ENCODE measurements at places on chromosomes 6 and 20.

- DNase-seq, result no peak
Observed at GRCh38 chr6:100035873-100036653, 42.0 kb upstream of the MCHR2 start.

DNA sequence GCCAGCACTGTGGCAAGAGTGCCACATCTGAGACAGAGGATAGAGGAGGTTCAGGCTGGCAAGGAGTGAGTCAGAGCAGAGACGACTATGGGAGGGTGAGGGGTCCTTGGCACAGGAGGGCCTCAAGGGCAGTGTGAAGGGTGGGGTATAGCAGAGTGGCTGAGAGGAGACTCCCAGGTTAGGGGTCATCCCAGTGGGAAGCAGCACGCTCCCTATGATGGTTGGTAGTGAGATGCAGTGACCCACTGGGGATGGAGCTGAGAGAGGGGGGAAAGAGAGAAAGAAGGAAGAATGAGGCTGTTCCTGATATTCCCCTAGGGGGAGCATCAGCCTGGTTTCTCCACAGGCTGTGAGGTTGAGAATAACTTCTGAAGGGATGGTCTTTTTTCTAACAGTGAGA is 97.3 kb downstream of the INSM1 start:
- DNase-seq, result peak; percentile 25

DNA sequence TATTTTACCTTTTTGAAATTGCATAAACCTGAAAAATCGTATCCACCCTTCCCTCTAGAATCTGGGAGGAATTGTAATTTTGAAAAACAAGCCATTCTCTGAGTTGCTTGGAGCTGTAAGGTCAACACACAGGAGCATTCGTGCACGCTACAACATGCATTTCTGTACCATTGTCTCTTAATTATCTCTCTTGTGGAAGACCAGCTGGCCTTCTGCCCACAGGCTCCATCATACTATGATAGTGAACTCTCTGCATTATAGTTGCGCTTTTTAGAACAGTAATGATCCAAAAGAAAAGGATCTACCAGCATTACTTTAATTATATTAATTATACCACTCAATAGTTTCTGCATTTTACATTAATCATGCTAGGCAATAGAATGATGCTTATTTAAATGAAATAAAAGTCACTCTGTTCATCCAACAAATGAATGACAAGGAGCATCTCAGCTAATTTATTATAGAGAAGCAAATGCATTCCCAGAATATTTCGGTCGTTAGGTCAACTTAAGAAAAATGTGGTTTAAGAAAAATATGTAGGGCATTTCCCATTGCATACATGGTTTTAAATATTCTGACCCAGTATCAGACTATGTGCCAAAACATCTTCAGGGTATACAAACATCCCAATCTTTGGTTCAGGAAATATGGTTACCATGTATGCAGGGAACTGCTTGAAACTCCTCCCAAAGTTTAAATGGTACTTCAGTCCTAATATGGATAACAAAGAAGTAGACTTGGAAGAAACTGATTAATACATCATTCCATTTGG is 263.5 kb downstream of the TFAP2A start:
- no peak for DNase-seq

DNA sequence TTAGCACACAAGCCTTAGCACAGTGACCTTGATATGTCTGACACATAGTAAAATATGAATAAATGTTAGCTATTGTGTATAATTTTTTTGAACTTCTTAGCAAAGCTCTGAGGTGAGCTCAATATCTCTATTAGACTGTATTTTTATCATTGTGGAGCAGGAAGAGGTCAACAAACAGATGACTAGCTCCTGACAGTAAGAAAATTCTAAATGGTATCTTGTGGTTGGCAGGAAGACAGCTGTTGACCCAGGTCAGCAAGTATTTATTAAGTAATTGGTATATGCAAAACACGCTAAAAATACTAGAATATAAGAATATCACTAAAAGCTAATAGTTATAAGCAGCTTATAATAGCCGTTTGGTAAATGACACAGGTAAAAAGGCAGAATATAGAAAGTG is 77.5 kb upstream of the MARCKS start:
- DNase-seq, result no peak

DNA sequence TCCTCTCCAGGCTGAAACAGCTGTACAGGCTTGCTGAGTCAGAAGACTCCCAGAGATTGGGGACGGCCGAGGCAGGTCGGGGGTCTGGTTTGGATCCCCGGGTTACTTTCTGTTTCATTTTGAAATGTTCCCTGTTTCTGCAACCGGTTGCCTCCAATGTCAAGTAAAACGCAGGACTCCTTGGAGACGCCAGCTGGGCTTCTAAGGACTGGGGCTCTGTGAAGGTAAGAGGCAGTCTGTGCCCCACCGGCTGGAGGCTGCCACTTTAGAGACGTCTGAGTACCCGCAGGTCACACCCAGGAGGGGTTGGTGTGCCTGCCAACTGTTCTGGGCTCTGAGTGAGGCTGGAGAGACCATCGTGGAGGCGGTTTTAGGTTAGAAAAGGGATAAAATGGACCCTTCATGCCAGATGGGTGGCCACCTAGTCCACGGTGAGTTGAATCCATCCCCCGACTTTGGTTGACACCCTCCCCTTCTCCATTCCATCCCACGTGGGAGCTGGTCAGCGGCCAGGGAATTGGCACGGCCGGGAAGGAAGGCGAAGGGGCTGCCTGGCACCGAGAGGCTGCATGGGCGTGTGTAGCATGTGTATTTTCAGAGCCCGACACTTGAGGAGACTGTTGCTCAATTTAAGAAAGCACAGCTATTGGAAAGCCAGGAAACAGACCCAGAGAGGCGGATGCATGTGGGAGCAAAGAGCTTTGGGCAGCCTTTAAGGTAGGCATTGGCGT is 240.9 kb downstream of the PHACTR1 start:
- DNase-seq, result peak; percentile 33

DNA sequence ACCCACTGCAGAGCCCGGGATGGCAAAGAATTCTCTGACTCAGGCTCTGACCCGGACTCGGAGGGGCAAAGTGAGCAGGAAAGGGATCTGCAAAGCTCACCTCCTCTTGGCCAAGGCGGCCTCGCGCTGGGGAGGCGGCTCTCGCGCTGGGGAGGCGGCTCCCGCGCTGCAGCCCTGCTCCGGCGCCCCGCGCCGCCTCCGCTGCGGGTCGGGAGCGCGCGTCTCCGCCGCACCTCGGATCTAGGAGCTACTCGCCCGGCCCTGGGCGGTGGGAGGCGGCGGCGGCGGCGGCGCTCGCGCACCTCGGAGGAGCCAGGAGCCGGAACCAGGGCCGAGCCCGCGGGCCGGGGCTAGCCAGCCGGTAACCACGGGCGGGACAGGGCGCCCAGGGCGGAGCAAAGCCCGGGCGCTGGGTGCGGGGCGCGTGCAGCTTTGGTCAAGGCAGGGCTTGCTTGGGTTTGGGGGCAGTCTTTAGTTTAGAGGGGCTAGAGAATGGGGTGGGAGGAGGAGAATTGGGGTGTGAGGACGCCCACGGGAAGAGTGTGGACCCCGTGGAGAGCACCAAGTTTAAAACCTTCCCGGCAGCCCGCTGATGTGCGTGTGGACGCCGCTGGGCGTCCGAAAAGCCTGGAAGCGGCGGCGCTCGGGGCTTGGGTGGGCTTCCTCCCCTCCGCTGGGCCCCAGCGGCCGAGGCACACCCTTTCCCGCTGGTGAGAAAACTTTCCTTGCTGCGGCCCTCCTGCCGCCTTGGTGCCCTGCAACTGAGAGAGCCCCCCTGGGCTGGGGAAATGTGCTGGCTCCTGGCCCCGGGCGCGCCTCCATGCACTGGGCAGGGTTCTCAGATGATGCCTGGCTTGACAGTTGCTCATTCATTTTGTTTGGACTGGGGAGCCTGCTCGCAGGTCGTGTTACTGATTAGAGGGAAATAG is at the start of gene MRAP2:
MRAP2 (plus strand) TSS at position 250 of the 929 bp plus-strand sequence. CDS start 21,547 bp downstream, outside the sequence.
- DNase-seq, result no peak

GRCh38 chr6:39140556-39141167 is 25.7 kb upstream of the SAYSD1 start:
- DNase-seq, result no peak

DNA sequence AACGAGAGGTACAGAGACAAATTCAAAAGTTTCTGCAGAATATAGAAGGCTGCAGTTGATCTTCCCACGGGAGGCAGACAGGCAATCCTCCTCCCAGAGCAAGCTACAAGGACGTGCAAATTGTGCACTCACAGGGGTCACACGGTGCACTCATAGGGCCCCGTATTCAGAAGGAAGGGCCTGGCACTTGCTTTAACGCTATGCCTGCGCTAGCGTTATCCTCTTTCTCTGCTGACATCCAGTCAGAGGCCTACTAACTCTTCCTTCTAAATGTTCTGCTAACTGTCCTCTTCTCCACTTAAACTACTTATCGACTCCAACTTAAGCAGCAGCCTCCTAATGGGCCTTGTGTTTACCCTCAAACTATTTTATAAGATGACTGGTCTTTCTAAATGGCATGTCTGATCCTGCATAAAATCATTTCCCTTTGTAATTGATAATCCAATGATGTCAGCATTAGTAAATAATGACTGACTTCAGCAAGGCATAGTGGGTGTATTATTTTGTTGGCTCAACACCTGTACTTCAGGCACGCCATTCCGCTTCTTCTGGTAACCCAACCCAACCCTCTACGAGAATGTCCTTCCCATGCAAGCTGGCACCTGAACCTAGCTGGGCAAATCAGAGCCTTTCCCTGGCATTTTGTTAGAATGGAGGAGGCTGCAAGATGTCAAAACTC is 2.2 kb downstream of the IFNGR1 start:
- DNase-seq, result no peak

GRCh38 chr20:34567892-34568865 is 9.7 kb downstream of the MAP1LC3A start:
- no peak for DNase-seq

DNA sequence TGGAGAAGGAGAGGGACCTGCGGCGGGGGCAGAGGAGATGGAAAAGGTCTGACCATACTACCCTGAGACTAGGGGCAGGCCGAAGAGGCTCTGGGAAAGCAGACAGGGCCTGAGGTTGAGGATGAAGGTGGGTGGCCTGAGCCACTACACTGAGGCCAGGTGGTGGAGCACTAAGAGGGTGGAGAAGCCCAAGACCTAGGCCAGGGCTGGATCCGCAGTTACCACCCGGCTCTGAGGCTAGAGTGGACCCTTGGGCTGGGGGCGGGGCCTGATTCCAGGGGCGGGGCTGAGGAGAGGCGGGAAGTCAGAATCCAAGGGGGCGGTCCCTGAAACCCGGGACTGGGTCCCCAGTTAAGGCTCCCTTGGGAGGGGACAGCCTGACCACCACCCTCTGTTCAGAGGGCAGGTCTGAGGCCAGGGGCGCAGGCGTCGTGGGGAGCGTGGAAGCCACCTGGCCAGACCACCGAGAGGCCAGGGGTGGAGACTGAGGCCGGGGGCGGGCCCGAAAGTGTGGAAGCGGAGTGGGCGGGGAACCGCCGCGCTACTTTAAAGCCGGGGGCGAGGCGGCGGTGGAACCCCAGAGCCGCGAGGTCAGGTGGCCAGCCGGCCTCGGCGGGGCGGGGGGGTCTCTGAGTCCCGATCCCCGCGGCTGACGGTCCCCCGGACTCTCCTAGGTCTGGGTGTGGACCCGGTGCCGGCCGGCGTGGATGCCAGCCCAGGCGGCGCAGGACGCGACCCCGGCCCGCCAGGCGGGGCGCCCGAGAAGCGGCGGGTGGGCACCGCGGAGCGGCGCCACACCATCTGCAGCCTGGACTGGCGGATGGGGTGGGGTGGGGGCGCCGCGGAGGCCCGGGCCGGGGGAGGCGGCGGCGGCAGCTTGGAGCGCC is 8.3 kb downstream of the CCM2L start:
- peak; percentile 31 for DNase-seq

DNA sequence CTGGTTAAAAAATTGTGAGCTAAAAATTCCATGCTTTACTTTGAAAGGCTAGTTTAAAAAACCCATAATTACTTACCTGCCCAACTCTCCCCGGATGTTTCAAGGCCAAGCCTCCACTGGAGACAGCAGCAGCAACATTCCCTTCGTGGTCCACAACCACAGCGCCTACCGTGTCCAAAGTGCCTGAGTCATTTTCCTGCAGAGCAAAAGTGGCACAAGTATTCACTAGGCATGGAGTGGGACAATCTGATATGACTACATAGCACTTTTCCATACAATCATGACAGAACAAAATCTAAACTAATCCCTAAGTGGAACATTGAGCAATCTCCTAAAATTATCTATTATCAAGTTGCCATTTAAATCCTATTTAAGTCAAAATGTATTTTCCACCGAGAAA is 104.8 kb downstream of the TASP1 start:
- DNase-seq, result no peak

DNA sequence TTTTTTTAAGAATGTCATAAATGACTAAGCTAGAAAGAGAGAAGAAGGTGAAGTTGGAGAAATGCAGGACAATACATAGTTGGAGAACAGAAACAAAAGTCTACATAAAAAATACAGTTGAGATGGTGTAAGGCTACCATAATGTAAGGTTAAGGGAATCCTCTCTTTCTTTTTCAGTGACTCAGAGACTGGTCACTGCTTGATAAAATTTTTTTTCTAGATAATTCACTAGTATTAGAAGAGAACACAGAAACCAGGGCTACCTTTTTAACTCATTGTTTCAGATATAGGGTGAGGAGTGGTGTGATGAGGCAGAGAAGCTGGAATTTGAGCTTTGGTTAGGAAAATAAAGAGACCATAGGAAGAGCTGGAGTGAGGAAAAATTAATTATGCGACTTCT is 18.2 kb upstream of the EDN1 start:
- no peak for DNase-seq

GRCh38 chr20:38067717-38068365 is 34.3 kb downstream of the RPRD1B start:
- no peak for DNase-seq

GRCh38 chr20:54058420-54059139 is 11.8 kb downstream of the BCAS1 start:
- no peak for DNase-seq

GRCh38 chr6:165889636-165890403 is 226.8 kb upstream of the PDE10A start:
- peak; percentile 9 for DNase-seq

GRCh38 chr6:121042766-121043165 is 291.5 kb downstream of the TBC1D32 start:
- no peak for DNase-seq

GRCh38 chr6:13485923-13486562 is 1.4 kb downstream of the GFOD1 start:
- DNase-seq, result peak; percentile 89

GRCh38 chr20:57948180-57948955 is 238.6 kb upstream of the PMEPA1 start:
- DNase-seq, result no peak

DNA sequence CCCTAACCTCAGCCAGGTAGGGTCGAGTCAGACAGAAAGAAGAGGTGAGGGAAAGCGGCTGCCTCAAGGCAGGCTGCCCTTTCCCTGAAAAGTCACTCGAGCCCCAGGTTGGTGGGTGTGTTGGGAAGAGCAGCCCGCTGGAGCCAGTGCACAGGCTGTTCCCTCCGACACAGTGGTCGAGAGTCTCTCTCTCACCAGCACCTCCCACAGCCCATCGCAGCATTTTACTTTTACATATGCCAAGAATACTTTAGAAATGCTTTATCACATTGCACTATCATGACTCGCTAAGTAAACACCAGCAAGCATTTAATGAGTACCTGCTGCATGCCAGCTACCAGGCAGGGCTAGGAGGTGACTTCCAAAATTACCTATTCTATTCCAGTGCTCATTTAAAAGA is 1.7 kb downstream of the PRPH2 start:
- no peak for DNase-seq

GRCh38 chr6:140537834-140538705 is 1163.6 kb upstream of the CITED2 start:
- DNase-seq, result no peak

- DNase-seq, result no peak
Observed at GRCh38 chr6:106258726-106259125, 66.8 kb downstream of the ATG5 start.

All from NAMALWA (cell line).